ENCODE measurements at places on chromosomes 7 and 10.

GRCh38 chr7:92661651-92662050 is 71.5 kb upstream of the FAM133B start:
- DNase-seq = no peak

DNA sequence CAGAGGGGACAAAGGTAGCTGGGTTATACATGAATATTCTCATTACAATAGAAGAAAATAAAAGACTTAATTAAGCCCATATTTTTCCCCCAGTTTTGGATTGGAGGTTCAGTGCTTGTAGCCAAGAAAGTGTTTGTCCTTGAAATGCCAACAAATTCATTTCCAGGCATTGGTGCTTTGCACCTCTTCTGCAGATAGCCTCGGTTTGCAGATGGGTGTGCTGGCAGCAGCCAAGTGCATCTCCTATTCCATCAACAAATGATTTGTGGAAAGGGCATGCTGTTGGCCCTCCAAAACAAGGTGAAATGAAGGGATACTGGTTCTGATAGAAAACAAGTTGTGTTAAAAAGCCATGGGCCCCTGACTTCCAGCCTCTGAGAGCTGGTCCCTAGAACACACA is 187.3 kb downstream of the DPY19L1 start:
- no peak for DNase-seq

DNA sequence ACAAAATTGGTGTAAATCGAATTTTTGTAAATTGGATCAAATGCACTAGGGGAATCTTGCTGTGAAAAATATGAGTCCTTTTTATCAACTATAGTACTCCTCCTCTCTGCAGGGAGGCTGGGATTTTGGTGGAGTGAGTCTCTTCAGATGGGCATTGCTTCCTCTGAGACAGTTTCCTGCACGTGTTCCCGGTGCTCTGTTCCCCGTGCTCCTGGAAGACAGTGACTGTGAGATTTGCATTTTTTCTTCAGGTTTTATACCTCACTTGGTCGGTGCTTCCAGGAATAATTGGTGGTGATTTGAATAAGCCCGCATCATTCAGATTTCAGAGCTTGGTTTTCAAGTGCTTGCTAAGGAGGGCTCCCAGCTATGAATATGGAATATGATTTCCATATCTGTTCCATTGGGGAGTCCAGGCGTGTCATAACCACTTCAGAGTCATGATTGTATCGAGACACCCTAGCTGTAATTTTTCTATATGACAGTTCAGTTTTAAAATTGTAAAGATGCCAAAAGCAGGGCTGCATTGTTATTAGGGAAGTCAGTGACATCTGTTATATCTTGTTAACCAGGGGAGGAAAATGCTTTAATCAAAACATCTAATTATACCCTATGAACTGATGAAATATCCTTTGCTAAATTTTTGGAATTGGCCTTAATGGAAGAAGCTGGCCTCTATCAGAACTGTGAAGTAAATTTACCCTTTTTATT is 12.3 kb downstream of the AUTS2 start:
- DNase-seq = no peak

GRCh38 chr7:139990571-139991268 is 72.0 kb downstream of the PARP12 start:
- no peak for DNase-seq

DNA sequence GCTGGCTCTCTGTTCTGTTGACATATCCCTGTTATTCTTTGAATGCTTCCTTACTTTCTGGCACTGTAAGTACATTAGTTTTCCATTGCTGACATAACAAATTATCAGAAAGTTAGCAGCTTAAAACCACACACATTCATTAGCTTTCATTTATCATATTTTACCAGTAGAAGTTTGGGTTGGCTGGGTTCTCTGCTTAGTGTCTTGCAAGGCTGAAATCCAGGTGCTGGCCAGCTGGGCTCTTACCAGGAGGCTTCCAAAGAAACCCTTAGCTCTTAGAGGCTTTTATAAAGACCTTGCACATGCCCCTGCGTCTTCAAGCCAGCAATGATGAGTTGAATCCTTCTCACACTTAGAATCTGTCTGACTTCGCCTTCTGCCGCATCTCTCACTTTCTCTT is 160.6 kb downstream of the MLLT10 start:
- DNase-seq = no peak

- no peak for DNase-seq
Observed at GRCh38 chr10:70435241-70436085, 6.0 kb downstream of the NODAL start.

GRCh38 chr10:116848032-116848943 is 1.0 kb upstream of the ENO4 start:
- DNase-seq = no peak

GRCh38 chr10:112375721-112376395 is 1.9 kb downstream of the ACSL5 start:
- DNase-seq = peak; percentile 62

DNA sequence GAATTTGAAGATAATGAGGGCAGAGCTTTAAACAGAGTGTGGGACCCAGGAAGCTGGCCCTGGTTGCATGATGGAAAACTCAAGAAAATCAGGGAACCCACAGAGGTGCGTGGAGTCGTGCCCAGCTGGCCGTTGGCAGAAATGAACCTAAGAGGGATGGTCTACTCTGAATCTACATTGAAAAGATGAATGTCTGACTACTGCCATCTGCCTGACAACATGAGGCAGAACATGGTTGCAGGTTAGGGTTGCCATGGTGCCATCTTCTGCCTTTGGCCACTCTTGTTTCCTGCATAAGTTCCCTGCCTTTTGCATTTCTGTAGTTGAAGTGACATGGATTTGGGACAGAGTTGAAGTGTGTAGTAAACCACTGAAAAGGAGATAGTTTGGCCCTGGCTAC is 138.5 kb upstream of the COBL start:
- no peak for DNase-seq

DNA sequence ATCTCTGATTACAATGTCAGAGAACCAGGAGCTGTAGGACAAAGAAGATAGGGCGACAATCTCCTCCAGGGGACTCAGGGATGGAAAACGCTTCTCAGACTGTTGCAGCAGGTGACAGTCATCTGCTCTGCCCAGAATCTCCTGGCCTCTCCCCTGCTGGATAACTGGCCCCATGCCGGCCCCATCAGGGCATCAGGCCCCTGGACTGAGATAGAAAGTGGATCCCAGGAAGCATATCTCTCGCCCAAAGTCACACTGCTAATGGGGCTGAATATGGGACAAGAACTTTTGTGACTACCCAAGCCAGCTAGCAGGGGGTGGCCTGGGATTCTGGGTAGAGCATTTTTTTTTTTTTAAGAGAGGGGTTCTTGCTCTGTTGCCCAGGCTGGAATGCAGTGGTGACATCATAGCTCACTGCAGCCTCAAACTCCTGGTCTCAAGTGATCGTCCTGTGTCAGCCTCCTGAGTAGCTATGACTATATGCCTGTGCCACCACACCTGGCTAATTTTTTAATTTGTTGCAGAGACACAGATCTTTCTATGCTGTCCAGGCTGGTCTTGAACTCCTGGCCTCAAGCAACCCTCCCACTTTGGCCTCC is 20.5 kb upstream of the MLXIPL start:
- DNase-seq = no peak

GRCh38 chr7:140219672-140220524 is 43.1 kb upstream of the KDM7A start:
- DNase-seq = no peak

DNA sequence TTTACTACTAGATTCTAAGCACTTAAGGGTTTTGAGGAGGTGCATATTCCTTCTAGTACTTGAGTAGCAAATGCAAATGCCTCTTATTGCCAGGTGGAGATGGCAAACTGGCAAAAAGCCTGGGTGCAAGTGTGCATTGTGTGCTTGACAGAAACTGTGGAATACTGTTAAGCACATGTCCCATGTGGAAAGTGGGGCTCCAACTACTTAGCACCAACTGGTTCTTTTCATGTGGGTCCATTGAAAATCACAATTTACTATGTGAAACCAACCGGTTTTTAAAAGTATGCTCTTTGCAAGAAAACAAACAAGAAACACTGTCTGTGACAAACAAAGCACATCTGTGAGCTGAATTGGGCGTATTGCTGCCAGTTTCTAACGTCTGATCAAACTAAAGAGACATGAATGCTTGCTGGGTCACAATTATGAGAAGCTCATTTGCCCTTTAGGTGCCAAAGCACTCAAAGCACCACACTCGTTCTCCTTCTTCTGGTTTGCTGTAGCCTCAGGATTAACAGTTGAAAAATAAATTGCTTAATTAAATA is 197.4 kb downstream of the SEMA3E start:
- DNase-seq = no peak

GRCh38 chr10:3668276-3668965 is 116.6 kb downstream of the KLF6 start:
- peak; percentile 71 for DNase-seq

DNA sequence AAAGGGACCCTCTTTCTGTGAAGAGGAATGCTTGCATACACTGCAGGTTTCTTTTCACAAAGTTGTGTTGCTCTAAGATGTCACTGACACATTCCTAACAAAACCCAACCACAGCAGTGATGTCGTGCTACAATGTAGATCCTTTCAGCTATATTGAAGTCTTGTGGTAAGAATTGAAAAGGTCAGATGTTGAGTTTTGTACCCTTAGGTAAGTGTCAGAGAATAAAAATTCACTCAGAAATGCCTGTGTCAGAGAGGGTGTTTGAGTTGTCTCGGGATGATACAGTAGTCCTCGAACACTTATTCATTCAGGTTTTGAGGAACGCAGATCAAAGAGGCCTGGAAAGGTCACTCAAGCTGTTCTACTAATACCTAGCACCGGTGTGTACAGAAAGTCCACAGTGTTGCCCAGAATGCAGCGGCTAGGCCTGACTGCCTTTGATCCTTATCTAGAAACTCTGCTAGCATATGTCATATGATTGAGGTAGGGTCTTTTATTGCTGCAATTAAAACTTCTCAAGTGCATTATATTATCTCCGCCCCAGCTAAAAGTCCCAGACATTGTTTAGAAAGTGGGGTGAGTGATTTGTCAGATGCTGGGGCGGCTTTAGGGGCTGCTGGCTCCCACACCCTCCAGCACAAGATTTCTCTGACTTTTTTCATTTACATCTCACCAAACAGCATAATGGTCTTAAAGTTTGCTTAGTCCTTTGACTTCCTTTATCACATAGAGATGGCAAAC is 26.0 kb downstream of the RNF32 start:
- DNase-seq = no peak

- no peak for DNase-seq
Observed at GRCh38 chr7:3551536-3551935, 250.5 kb downstream of the SDK1 start.

GRCh38 chr7:137694405-137694804 is 152.4 kb downstream of the DGKI start:
- no peak for DNase-seq

DNA sequence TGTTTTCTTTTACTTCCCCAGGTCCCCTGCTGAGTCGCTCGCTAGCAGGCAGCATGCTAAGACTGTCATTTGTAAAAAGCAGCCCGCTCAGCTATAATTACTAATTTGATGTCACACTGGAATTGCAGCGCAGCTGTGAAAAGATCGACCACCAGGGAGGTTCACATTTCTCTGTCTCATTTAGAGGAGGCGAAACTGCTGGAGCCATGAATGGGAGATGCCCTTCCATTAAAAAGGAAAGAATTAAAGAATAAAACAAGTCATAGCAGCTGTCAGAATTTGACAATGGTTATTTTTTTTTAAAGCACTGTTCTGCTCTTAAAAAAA is 153.5 kb downstream of the PIP4K2A start:
- no peak for DNase-seq

DNA sequence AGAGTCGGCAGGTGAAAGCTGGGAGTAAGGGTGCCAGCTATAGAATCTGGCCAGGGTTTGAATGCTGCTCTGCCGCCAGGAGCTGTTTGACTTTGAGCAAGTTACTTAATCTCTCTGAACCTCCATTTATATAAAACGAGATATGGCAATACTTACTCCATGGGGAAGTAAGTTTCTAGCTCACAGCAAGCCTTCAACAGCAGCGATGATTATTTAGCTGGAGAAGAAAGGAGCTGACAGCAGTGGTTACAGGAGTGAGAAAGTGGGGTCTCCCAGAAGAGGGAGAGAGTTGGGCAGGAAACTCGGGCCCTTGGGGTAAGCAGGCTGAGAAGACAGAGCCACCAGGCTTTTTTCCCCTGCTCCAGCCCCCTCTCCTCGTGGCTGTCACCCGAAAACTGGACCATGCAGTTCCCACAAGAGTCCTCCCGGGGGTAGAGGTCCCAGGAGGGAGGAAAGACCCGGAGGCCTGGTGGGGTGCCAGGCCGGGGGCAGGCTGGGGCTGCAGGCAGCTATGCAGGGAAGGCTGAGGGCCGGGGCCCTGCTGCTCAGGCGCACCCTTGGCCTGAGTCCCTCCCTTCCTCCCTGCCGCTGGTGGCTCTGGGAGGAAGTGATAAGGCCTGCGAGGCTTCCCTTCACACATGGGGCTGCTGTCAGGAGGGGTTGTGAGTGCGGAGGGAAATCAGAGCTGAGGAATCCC is 3.5 kb downstream of the NOS3 start:
- DNase-seq = peak; percentile 54

GRCh38 chr10:101000127-101000914 is 713 bp downstream of the LZTS2 start:
- no peak for DNase-seq

GRCh38 chr10:123655751-123656150 is 10.4 kb upstream of the GPR26 start:
- DNase-seq = no peak

- DNase-seq = no peak
Observed at GRCh38 chr7:18459484-18460245, 35.9 kb upstream of the HDAC9 start.

DNA sequence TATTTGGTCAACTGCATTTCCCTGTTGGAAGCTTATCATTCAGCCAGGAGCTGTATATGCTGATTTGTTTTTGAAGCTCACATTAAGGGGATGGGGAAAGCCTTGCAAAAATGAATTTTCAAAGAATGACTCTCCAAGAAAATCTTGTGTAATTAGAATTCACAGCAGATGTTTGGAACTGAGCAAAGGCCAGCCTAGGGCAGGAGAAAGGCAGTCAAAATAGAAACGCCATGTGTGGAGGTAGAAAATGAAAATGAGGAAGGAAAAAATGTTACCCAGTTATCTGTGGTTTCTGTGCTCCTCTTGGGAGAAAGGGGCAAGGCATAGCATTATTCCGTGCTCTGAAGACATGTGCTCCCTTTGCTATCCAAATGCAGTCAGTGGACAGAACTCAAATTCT is 93.5 kb downstream of the NRP1 start:
- no peak for DNase-seq

DNA sequence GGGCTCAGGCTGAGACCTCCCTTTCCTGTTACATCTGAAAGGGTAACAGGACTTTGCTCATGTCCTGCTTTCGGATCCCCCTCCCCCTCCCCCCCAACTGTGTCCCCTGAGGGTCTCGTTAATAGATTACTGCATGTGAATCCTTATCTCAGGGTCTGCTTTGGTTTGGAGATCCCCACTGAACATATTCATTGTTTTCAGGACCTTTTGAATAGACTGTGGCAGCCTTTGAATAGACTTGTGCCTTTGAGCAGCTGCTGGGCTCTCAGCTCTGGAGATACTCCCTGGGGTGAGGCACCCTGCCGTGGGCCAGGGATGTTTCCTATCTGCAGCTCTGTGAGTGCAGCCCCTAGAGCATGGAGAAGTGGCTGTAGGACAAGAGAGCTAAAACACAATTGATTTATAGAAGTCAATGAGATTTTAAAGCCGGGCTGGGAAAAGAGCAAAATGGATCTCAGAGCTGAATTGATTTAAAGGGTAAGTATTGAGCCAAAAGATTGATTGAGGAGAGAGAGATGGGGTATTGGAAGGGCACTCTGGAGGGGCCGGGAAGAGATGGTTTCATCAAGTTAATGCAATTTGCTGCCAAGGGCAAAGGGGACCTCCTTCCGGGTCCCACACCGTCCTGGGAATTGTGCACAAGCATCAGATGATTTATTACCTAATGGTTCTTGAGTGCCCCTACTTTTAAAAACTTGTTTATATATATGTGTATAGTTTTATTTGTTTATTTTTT is 9.9 kb downstream of the ARHGAP22 start:
- DNase-seq = no peak
